ENCODE measurements at places on chromosomes 6 and 20.

GRCh38 chr20:44520881-44521280, 989 bp downstream of the SERINC3 start:
- DNase-seq, result no peak

GRCh38 chr20:18543216-18543615, 24.0 kb upstream of the SMIM26 start:
- DNase-seq, result no peak

DNA sequence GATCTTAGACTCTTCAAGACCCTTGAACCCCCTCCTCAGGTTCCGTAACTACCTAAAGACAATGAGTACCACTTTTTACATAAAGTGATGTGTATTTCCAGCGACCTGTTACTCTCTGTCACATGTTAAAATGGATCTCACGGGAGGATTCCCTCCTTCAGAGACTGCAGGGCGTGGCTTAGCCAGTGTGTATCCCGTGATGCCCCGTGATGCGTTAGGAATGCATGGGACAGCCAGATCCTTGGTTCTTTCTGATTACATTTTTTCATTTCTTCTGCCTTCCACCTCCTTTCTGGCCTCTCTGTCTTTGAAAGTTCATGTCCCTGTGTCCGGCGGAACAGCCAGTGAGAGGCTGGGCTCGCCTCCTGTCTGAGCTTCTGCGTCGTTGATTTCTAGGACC, 155.5 kb downstream of the TMEM242 start:
- DNase-seq, result no peak

DNA sequence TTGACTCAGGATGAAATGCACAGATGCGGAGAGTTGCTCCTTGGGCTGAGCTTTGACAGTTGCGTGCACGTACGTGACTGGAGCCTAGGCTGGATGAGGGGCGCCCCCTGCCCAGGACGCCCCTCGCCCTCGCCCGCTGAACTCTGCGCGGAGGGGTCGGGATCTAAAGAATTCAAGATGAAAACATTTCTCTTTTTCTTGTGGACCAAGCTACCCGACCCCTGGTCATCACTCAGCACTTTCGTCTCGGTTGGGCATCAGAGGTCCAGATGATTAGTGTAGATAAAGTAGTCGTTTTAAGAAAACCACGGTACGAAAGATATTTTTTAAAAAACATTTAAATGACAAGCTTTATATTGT, 700 bp downstream of the DTD1 start:
- DNase-seq, result no peak

- DNase-seq, result no peak
Measured at GRCh38 chr6:36319821-36320220, 16.9 kb downstream of the BNIP5 start.

DNA sequence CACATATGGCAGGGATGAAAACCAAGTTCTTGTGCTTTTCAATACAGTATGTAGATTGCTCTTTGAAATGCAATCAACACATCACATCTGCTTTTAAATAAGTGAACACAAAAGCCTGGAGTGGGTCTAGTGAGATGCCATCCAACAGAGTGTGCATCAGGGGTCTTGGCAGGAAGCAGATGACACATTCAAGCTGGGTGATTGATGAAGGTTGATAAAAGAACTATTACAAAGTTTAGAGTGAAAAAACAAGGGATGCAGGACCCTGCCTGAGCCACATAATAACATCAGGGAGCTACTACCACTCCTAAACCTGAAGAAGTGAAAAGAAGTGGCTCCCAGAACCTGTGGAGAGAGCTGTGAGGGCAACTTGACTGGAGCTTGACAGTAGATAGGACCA, 16.6 kb upstream of the PLCB1 start:
- no peak for DNase-seq

DNA sequence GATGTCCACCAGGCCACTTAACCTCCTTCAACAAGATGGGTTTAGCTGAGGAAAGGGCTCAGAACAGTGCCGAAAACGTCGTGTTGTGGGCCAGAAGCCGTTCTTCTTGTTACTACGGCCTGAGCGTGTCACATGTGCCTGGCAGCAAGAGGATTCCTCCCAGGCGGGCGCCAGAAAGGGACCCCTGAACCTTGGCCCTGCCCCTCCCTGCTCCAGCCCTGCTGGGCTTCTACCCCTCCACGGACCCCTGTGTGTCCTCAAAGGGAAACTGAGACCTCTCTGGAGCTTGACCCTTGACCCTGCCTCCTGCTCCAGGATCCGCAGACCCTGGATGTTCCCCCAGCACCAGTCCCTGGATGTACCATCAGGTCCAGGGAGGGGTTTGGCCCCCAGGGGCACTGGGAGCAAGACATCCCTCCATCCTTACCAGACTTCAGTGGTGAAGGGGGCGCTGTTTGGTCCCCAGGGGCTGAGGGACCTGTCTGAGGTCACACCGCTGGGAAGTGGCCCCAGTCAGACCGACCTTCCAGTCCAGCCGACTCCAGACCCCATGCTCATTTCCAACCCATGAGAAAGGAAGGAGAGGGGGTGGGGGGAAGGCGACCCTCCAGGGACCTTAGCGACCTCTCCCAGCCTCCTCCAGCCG, 10.1 kb downstream of the HRH3 start:
- no peak for DNase-seq

DNA sequence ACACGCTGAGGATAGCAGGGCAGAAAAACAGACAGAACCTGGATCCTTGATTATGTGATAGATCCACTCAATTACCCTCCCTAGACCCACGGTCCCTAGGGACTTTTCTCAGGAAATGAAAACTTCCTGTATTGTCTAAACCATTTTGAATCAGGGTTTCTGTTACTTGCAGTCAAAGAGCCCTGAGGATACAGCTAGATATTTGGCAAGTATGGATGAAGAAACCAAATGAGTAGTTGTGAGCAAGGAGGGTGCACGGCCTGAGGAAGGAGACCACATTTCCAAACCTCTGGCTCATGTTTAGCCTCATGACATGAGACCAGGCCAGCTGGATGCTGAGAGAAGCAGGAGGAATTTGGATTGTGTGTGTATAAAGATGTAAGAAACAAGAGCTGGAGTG, 91.6 kb downstream of the MRPL14 start:
- no peak for DNase-seq

DNA sequence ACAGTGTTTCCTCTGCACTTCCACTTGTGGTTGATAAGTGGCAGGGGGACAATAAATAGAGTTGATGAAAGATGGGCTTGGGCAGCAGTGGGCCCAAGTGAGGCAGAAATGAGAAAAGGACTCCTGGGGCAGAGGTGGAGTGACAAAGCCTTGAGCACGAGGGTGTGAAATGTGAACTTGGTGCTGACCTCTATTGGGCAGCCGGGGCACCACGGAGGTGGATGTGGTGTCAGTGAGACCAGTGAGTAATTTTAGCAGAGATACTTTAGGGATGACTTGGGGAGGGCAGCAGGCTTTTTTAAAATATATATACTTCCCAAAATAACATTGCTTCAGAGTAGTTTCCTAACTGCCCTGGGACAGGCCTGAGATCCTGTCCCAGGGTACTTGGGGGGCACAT, 30.6 kb upstream of the MYLK2 start:
- no peak for DNase-seq

DNA sequence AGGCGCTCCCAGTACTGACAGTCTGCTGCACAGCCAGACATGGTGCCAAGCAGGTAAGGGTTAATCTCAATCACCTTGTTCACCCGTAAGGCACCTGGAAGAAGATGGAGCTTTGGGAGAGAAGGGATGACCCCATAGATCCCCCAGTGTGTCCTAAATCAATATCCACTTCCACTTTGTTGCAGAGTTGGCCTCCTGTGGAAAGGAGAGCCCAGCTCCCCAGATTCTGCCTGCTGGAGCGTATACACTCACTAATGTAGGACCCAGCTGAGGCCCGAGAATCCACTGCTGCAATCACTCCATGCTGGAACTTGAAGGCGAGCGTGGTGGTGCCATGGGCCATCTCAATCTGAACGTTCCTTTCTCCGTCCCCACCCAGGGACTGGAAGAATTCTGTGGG, 1.2 kb downstream of the PSMB8 start:
- no peak for DNase-seq

- DNase-seq, result no peak
Measured at GRCh38 chr6:146420255-146420654, 123.4 kb upstream of the RAB32 start.

- DNase-seq, result no peak
Measured at GRCh38 chr20:4053071-4053919, 37.9 kb upstream of the RNF24 start.

DNA sequence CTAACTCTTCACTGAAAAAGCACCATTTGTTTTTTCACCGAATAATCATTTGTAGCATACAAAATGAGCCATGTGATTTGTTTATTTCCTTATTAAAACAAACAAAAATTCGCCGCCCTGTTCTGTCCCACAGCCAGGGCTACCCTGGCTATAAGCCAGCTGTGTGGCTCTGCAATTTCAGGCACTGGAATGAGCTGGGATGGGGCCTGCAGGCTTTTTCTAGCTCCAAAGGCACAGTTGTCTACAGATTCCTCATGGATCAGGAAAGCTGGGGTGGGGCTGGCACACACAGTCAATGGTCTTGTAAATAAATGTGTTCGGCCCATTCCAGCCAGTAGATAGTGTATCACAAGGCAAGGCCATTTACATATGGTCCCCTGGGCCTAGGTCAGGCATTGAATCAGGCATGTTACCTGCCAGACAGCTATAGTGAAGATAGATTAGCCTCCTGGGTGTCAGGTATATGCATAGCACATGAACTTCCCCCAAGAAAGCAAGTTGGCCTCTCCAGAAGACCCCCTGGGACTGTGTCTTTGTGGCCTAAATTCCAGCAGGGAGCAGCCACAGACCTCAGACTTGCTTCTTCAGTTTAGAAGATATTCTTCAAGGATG, 608.9 kb downstream of the MAFB start:
- no peak for DNase-seq

- DNase-seq, result no peak
Measured at GRCh38 chr6:92132457-92132856, 1286.9 kb downstream of the EPHA7 start.

DNA sequence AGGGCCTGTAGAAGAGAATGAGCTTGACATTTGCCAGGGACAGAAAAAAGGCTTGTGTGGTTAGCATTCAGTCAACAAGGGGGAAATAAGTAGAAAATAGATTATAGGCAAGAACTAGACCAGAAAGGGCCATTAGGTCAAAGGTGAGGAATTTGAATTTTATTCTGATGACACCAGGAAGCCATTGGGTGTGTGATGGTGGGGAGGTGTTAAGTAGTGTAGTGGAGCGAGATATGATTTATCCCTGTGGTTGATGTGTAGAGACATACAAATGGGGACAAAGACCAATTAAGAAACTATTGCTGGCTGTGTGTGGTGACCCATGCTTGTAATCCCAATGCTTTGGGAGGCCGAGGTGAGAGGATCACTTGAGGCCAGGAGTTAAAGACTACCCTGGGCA, 11.0 kb downstream of the DSTN start:
- DNase-seq, result no peak

- no peak for DNase-seq
Measured at GRCh38 chr6:67916399-67916798, 718.7 kb upstream of the ADGRB3 start.

DNA sequence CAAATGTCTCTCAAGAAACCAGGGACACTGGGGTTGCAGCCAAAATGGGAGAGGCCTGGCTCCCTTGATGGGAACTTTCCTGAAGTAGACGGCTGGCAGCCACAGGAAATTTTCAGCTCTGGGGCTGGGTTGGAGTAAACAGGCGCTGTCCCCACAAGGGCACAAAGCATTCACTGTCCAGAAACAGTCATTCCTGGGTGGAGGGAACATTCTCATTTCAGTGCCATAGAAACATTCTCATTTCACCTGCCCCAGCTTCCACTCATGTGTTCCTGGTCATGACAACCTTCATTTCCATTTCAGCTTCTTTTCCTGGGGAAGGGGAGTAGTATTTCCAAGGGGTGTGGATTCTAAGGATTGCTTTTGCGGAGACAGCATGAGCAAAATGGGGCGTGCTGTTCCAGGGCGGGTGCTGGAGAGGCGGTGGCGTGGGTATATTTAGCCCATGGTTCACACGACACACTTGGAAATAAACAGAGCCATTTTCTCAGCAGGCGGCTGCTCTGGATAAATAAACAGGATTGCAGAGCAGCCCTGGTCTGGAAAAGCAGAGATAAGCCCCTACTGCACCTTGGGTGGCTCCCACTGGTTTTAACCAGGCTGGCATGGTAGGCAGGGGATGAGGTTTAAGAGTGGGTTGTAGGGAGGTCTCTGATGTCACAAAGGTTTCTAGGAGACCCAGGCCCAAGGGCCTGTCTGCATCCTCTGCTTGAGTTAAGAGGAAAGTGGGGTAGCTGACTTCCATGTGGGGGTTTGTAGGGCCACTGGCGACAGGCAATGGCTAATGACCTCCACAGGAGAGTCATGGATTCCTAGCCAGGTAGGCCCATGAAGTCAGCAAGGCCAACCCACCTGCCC, 32.9 kb downstream of the COX4I2 start:
- DNase-seq, result no peak
